ENCODE measurements at places on chromosomes 7 and 10.

- no peak for DNase-seq
Observed at GRCh38 chr10:131485732-131486131, 174.2 kb upstream of the TCERG1L start.

DNA sequence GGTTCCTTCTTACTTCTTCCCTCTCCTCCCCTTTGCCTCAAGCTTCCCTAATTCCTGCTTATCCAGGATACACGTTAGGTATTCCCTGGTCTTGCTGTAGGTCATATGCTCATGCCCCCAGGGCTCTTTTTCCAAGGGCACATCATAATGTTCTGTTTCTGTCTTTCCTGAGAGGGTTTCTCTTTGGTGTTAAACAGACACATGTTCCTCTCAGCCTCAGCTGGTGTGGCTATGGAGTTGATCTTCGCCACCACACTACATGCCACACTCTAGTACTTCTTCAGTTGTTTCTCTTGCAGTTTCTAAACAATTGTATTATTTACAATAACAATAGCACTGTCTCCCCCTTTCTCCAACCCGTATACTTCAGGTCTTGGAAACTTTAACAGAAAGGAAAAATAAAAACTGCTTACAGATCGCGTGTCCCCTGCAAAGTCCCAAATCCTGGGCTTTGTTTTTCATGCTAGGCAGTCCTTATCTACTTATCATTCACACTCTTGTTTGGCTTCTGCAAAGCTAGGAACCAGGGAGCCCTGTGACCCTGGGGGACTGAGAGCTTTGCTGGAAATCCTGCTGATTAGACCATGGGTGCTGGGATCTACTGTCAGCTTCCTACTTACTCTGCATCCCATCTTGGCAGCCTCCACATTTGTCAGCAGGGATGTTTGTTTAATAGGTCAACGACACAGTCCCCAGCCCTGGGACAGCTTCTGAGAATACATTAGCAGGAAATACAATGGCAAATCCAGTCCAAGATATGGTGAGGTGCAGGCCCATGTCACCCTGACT, 193.9 kb upstream of the BMPER start:
- DNase-seq = no peak

DNA sequence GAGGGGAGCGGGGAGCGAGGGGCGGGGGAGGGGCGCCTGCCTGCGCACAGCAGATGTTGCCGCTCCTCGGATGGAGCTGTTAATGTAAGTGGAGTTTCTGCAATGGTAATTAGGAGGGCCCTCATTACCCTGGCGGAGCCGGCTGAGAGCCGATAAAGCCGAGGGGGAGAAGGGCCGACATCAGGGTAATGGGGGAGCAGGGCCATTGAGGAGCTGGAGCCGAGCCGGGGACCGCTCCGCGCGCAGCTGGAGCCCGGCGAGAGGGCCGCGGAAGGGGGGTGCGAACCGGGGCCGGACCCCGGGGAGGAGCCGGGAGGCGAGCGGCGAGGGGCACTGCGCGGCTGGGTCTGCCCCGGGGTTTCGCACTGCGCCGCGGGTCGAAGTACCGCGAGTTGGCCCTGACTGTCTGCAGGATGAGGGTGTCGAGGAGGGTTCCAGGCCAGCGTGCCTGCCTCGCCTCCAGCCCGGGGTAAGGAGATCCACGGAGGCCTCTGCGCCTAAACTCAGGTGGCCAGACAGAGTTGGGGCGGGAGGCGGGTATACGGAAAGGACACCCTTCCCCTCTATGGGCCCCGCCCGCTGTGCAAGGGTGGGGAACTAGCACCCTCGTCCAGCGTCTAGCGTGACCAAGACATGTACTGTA, 55.0 kb upstream of the LBX1 start:
- DNase-seq = no peak

DNA sequence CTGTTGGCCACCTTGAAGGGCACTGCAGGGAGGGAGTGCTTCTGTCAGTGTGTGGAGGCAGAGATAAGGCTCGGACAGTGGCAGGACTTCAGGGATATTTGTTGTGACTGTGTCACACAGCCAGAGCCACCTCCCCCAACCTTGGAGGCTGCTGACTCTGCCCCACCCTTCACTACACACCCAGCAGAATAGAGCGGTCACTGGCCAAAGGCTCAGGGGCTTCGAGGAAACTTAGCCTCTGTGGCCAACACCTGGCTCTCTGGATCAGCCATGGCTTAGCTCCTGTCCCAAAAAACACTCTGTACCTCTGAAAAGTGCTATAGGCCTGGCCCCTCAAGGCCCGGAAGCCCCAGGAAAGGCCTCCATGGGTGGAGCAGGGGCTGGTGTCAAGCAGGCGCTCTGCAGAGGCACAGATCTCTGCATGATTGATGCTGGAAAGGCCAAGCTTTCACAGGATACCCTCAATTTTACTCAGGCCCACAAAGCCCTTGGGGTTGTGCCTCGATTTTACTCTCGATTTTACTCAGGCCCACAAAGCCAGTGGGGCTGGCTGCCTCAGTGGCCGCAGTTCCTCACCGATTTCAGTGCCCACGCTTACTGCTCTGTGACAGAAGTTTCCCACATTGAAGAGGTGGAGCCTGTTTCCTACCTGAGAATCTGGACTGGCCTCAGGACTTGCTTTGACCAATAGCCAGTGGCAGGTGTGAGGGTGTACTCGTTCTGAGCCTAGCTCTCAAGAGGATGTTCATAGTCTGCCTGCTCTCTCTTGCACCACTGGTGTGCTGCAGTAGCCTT, 113.2 kb upstream of the GPR26 start:
- no peak for DNase-seq

DNA sequence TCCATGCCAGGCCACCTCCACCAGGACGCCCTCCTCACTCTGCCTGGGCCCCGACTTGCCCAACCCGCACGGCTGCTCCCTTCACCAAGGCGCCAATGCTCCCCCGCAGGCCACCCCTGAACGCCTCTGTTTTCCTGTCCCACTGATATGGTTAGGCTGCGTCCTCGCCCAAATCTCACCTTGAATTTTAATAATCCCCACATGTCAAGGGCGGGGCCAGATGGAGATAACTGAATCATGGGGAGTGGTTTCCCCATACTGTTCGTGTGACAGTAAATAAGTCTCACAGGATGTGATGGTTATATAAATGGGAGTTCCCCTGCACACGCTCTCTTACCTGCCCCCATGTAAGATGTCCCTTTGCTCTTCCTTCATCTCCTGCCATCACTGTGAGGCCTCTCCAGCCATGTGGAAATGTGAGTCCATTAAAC, 29.8 kb downstream of the RSU1 start:
- DNase-seq = no peak

DNA sequence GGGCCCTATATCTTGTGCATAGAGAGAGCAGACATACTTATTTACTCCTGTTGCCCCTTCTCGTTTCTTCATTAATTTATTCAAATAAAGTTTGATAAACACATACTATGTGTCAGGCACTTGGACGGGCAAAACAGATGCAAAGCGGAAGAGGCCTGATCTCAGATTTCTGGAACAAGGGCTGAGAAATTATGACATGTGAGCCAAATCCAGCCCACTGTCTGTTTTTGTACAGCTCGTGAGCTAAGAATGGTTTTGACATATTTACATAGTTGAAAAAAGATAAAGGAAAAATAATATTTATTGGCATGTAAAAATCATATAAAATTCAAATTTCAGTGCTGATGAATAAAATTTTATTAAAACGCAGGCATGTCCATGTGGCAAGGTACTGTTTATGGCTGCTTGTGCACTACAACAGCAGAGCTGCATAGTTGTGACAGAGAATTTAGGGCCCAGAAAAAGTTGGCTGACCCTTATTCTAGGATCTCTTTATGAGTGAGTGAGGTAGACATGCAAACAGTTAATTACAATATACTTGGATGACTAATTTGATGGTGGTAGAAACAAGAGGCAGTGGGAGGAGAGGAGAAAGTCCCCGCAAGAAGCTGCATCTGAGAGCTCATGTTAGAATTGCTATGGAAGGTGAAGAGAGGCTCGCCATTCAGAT, 68.1 kb upstream of the ITPRID1 start:
- no peak for DNase-seq

DNA sequence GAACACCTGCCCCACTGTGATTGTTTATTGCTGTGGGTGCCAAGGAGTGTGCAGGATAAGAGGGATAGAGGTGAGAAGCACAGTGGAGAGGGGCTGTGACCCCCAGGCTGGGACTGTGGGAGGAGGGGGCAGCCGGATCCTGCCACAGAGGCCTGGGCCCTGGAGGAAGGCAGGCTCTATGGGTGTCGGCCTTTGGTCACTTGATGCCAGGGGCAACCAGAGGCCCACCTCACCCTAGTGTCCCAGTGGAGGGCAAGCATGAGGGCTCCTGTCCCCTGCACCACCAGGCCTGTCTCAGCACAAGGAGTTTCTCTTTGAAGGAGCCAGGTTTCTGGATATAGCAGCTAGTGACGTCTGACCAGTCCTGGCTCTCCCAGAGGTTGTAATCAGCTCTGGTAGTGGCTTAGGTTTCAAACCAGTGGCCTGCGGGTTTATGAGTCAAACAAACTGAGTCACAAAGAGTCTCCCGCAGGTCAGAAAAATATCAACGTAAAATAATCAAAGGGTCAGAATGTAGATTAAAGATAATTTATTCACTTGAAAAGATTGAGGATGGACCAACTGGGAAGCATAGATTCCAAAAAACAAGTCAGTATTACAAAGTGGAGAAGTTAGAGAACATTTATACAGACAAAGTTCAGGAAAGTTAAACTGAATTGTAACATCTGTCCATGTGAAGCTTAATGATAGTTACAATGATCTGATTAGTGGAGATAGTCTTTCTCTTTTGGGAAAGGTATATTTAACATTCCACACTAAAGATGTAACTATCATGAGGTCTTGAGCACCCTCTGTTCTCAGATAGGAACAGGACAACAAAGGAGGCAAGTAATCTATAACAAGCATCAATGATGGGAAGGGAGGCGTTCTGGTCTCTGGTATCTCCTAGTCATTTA, 37.2 kb upstream of the ZNF488 start:
- DNase-seq = no peak

DNA sequence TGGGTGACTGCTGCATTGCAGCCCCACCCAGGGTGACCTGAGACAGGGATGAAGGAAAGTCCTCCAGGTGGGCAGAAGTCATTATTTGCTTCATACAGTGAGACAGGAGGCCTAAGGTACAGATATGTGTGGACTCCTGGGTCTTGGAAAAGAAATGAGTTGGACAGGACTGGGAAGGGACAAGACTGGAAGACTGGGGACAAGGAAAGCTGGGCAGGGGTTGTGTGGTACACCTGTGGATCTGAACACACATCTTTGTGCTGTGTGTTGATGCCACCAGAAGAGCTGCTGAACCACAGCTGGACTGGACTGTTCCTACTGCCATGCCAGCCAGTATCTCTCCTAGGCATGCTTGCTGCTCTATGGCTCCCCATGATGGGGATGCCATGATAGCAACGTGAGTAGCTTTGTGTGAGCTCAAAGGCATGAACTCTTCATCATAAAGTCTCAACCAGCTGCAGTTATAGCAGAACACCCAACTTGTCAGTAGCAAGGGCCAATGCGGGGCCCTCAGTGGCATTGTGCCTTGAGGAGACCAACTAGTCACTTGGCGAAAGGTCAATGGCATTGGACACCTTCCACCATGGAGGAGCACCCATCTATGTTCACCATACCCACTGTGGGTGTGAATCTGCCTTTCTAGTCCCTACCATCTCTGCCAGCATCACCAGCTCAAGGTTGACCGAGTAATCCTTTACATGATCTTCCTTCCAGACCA, 76.0 kb upstream of the GRB10 start:
- DNase-seq = no peak

GRCh38 chr7:24722386-24723177, 34.7 kb downstream of the GSDME start:
- DNase-seq = no peak

DNA sequence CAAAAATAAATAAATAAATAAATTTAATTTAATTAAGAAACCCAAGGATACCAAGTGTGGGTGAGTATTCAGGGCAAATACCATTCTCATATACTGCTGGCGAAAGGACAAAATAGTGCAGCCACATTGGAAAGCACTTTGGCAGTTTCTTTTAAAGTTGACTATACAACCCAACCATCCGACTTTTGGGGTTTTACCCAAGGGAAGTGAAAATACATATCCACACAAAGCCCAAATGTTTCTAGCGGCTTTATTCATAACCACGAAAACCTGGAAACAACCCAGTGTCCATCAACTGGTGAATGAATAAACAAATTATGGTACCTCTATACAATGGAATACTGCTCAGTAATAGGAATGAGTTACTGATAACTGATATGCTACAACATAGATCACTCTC, 36.2 kb upstream of the OGDHL start:
- no peak for DNase-seq

- no peak for DNase-seq
Observed at GRCh38 chr10:119263951-119264617, 56.7 kb downstream of the GRK5 start.

DNA sequence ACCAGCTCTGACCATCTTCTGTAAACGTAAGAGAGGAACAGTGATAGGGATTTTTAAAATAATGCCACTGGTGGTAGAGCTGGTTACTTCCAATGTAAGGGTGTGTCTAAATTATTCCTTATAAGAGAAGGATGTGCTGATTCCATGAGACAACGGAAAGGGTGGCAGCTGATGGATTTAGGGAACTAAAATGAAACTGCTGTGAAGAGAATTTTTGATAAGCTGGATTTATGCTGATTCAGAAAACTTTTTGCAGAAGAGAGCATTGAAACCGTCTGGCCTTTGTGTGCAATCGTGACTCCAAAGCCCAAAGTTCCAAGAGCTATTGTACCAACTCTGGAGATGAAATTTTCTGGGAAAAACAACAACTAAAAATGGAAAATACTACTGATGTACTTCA, 301.0 kb downstream of the PRPF18 start:
- DNase-seq = no peak

GRCh38 chr7:47474937-47475879, 106.7 kb downstream of the TNS3 start:
- peak; percentile 76 for DNase-seq

- no peak for DNase-seq
Observed at GRCh38 chr10:111076682-111077478, at the start of gene ADRA2A. Gene ADRA2A, plus strand, starts transcription at chr10:111077029. Its CDS starts 968 bp downstream, at chr10:111077997.

DNA sequence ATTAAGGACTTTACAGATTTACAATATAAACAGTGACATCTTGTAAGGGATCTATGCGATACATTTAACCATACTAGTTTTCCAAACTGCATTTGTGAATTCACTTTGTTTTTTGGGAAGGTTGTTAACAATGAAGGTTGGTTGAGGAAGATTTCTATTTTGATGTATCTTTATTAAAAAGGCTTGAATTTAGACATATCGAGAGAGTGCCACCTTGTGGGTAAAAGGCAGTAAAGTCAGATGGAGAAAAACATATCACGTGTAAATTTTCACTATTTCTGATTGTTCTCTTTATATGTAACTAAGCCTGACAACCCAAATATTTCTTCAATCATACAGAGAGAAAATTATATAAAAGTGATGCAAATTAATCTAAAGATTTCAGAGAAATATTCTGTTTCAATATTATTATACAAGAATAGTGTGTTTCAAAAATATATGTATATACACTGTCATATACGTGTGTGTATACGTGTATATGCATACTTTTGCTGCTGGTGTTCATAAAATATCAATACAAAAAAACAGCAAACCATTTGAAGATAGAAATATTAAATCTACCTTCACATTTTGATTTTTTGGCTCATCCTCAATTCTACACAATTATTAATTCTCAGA, 988.6 kb downstream of the SORCS1 start:
- no peak for DNase-seq
